ENCODE measurements at places on chromosomes 6 and 20. TPM values are rescaled to one million over a fixed set of nuclear protein-coding genes. Genes with fewer than 3 reads are reported as not detected.

Gene PGBD1
- total RNA-seq, result 6.4 TPM

Gene SSR1
- 182 TPM for total RNA-seq

Gene BTN1A1
- total RNA-seq, result not detected

Gene SNPH
- total RNA-seq, result 6.4 TPM

Gene RNF8
- total RNA-seq, result 22.3 TPM

Gene PAK5
- total RNA-seq, result not detected

Data from articular chondrocyte of knee joint (primary cell).